ENCODE measurements at places on chromosomes 1 and 21. TPM values are rescaled to one million over a fixed set of nuclear protein-coding genes. Genes with fewer than 3 reads are reported as not detected.

DNA sequence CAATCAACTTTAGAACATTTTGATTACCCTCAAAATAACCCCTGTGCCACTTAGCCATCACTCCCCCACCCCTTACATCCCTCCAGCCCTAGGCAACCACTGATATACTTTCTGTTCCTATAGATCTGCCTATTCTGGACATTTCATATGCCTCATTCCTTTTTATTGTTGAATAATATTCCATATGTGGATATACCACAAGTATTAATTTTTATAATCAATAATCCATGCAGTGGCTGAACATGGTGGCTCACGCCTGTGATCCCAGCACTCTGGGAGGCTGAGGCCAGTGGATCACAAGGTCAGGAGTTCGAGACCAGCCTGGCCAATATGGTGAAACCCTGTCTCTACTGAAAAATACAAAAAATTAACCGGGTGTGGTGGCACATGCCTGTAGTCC is 20.1 kb upstream of the MED18 start:
- no peak overlapping the region for H3K27ac ChIP-seq
- no peaks in the 10 kb centered on the region for H3K4me1 ChIP-seq
- DNase-seq: no peak
- H3K27me3 ChIP-seq: no peaks in the 10 kb centered on the region
- H3K4me3 ChIP-seq: no peak overlapping the region
- H3K36me3 ChIP-seq: no peaks in the 10 kb centered on the region

Gene H6PD
- total RNA-seq: 10.6 TPM

- peaks cover 16% of the 10 kb centered on the region for H3K4me1 ChIP-seq
- peak overlapping the region; percentile 25 for H3K27ac ChIP-seq
- no peak for DNase-seq
Observed at GRCh38 chr21:31201548-31201947, 142.5 kb downstream of the TIAM1 start.

GRCh38 chr1:91792489-91793071 is 93.4 kb downstream of the TGFBR3 start:
- no peaks in the 10 kb centered on the region for H3K36me3 ChIP-seq
- DNase-seq: no peak
- H3K4me3 ChIP-seq: no peak overlapping the region

Gene PPP2R5A
- 57.5 TPM for total RNA-seq

DNA sequence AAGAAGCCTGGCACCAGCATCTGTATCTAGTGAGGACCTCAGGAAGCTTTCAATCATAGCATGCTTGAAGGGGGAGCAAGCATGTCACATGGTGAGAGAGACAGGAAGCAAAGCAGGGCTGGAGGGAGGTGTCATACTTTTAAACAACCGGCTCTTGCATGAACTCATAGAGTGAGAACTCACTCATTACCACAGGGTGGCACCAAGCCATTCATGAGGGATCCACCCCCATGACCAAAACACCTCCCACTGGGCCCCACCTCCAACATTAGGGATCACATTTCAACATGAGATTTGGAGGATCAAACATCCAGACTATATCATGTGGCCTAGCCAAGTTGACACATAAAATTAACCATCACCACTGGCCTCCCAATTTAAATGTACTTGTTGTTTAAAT is 125.1 kb upstream of the KCND3 start:
- H3K27ac ChIP-seq: no peak overlapping the region
- H3K36me3 ChIP-seq: no peaks in the 10 kb centered on the region
- H3K27me3 ChIP-seq: no peaks in the 10 kb centered on the region
- no peak overlapping the region for H3K4me3 ChIP-seq
- no peak for DNase-seq

DNA sequence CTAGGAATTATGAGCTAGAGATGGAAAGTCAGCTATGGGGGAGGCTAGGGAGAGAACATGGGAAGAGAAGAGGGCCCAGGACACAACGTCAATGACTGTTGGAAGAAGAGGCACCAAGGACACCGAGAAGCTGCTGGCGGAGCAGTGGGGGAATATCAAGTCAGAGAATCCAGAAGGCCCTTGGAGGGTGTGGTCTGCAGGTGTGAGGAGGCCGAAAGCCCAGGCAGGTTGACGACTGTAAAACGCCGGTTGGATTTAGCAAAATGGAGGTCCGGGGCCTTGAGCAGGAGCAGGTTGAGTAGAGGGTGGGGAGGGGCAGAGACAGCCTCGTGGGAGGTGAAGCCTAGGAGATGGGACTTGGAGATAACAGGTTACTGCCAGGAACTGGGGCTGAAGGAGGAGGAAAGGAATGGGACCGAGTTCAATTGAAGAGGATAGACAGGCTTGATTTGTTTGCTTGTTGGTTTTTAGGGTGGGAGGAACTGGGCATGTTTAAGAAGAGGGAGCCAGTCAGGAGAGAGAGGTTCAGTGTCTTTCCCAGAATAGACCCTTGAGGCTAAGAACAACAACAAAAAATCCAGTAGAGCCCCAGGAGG is 35.1 kb downstream of the EDN2 start:
- no peaks in the 10 kb centered on the region for H3K27me3 ChIP-seq
- peaks cover 41% of the 10 kb centered on the region for H3K4me1 ChIP-seq
- no peak overlapping the region for H3K27ac ChIP-seq
- no peak for DNase-seq
- H3K36me3 ChIP-seq: no peaks in the 10 kb centered on the region

Gene CCT3
- total RNA-seq: 149 TPM

GRCh38 chr21:15976807-15977206 is 247.0 kb downstream of the USP25 start:
- DNase-seq: no peak
- no peak overlapping the region for H3K4me3 ChIP-seq
- H3K27me3 ChIP-seq: no peaks in the 10 kb centered on the region
- H3K27ac ChIP-seq: no peak overlapping the region

Gene CLK2
- total RNA-seq: 21.9 TPM

DNA sequence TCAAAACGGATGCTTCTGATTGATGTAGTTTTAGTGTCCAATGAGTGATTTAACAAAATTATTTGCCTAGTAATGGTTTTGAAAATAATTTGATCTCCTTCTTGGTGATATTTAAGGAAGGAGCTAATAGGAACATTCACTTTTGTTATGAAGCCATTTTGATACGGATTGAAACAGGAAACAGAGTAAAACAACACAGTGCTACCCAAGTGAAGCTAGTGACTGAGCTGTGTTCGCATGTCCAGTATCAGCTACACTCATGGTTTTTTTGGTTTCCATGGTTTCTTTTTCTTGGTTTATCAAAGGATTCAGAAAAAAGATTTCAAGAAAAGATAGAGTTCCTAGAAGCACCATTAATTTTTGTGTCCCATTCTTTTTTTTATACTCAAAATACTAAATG is 40.1 kb upstream of the PLEKHO1 start:
- H3K27ac ChIP-seq: peak overlapping the region; percentile 19
- no peak for DNase-seq
- H3K4me3 ChIP-seq: no peak overlapping the region
- H3K36me3 ChIP-seq: no peaks in the 10 kb centered on the region
- no peaks in the 10 kb centered on the region for H3K27me3 ChIP-seq

GRCh38 chr1:2330519-2331199 is 60.7 kb downstream of the MORN1 start:
- peaks cover 50% of the 10 kb centered on the region for H3K4me1 ChIP-seq
- peak overlapping the region; percentile 78 for H3K27ac ChIP-seq
- H3K27me3 ChIP-seq: no peaks in the 10 kb centered on the region
- H3K4me3 ChIP-seq: no peak overlapping the region
- DNase-seq: no peak

DNA sequence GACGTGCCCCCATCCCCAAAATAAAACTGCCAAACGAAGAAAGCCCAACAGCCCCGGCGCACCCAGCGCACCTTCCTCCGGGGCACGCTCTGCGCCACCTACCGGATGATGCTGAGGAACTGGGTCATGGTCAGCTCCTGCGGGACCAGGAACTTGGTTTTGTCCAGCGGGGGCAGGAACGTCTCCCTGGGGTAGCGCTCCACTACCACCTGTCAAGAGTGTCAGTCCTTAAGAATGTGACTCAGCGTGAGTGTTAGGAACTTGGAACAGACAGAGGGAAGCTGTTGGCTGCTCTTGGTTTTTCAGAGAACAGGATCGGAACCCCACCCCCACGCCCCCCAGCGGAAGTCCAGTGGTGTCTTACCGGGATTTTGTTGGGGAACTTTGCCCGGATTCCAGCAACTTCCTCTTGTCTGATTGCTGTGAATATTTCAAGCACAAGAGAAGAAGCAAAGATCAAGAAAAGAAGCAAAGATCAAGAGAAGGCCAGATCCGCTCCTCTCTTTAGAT is 431 bp downstream of the MAP1LC3C start:
- peak overlapping the region; percentile 58 for H3K4me3 ChIP-seq
- H3K4me1 ChIP-seq: peaks cover 12% of the 10 kb centered on the region
- no peak overlapping the region for H3K27ac ChIP-seq
- DNase-seq: no peak
- H3K27me3 ChIP-seq: no peaks in the 10 kb centered on the region

GRCh38 chr1:204746838-204747442 is 61.4 kb upstream of the LRRN2 start:
- no peak for DNase-seq
- no peak overlapping the region for H3K27ac ChIP-seq
- H3K36me3 ChIP-seq: no peaks in the 10 kb centered on the region

- no peaks in the 10 kb centered on the region for H3K36me3 ChIP-seq
- H3K27me3 ChIP-seq: no peaks in the 10 kb centered on the region
- H3K4me1 ChIP-seq: peaks cover 78% of the 10 kb centered on the region
- H3K4me3 ChIP-seq: peak overlapping the region; percentile 1
- DNase-seq: peak; percentile 33
Observed at GRCh38 chr1:154419620-154420571, 14.8 kb downstream of the IL6R start.

DNA sequence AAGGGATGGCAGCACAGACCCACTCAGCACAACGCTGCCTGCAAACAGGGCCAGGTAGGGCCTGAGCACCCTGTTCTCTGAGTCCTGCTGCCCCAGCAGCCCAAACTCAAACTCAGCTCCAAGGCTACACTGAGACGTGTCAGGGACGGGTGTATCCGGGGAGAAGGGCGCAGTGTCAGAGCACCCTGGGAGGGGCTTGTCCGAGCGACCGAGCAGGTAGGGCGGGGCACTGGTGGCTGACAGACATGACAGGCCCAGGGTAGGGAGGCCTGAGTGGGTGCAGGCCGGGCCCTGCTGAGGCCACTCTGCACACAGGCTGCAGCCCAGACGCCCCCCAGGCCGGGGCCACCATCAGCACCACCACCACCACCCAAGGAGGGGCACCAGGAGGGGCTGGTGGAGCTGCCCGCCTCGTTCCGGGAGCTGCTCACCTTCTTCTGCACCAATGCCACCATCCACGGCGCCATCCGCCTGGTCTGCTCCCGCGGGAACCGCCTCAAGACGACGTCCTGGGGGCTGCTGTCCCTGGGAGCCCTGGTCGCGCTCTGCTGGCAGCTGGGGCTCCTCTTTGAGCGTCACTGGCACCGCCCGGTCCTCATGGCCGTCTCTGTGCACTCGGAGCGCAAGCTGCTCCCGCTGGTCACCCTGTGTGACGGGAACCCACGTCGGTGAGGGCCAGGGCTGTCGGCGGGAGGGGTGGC is 5.5 kb downstream of the SCNN1D start:
- no peak overlapping the region for H3K4me3 ChIP-seq
- peaks cover 44% of the 10 kb centered on the region for H3K27me3 ChIP-seq
- peaks cover 10% of the 10 kb centered on the region for H3K4me1 ChIP-seq
- no peaks in the 10 kb centered on the region for H3K36me3 ChIP-seq
- H3K27ac ChIP-seq: no peak overlapping the region

Gene ERICH3
- total RNA-seq: not detected

GRCh38 chr1:65063025-65063424 is 85.0 kb upstream of the AK4 start:
- no peak overlapping the region for H3K4me3 ChIP-seq
- no peak for DNase-seq
- H3K27me3 ChIP-seq: no peaks in the 10 kb centered on the region
- peaks cover 6% of the 10 kb centered on the region for H3K36me3 ChIP-seq
- H3K27ac ChIP-seq: peak overlapping the region; percentile 11

DNA sequence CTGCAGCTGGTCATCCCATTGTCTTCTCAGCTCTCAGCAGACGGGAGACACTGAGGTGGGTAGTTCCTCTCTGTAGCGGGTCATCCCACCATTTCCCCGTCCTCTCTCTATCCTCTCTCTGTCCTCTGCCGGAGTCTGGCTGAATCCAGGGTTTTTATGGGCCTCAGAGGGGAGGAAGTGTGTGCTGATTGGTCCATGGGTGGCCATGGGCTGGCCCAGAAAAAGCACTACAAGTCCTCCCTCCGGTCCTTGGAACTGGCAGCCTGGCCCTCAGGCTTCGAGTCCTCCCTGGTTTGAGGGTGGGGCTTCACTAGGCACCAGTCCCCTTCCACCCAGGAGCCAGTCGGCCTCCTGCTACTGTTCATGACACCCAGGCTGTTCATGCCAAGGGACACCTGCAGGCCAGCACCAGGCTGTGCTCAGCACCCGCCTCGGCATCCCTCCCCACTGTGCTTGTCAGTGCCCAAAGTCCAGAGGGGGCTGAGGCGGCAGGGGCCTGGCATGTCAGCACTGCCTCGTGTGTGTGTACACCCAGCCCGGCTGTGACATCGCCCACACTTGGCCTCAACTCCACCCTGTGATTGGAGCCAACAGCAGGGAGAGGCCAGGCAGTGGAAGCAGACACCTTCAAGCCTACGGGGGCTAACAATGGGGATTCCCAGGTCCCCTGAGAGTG is 23.0 kb upstream of the LRRC8C start:
- H3K27me3 ChIP-seq: no peaks in the 10 kb centered on the region
- no peak overlapping the region for H3K4me3 ChIP-seq
- H3K27ac ChIP-seq: no peak overlapping the region
- H3K4me1 ChIP-seq: peaks cover 56% of the 10 kb centered on the region
- DNase-seq: no peak

DNA sequence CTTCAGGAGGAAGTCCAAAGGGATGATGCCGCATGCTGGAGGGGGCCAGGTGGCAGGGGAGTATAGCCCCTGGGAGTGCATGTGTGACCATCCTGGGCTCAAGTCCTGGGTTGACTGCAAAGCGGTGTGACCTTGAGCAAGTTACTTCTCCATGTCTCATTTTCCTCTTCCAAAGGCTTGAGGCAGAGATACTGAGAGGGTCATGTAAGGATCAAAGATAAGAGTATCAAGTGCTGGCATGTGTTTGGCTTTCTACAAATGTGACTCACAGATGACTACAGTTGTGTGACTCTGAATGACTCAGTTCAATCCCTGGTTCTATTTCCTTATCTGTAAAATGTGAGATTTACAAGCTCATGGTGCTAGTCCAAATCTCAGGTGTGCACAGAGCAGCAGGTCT is 26.1 kb downstream of the PROK1 start:
- no peaks in the 10 kb centered on the region for H3K36me3 ChIP-seq
- no peak overlapping the region for H3K4me3 ChIP-seq
- no peaks in the 10 kb centered on the region for H3K27me3 ChIP-seq
- no peak for DNase-seq
- peaks cover 64% of the 10 kb centered on the region for H3K4me1 ChIP-seq
- H3K27ac ChIP-seq: peak overlapping the region; percentile 71

DNA sequence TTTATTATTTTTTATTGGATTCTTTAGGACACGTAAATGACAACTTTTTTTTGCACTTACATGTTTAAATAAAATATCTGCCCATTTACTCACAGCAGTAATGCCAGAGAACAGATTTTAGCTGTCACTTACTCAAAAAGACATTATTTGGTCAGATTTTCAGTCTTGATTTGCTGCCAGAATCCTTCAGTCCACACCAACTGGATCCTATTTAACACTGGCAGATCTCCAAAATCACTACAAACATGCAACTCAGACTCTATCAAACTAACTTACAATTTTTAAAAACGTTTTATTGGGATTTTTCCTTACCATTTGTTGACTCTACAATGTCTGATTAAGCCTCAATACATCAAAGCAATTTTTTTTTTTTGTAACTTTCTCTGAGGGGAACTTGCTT is 11.1 kb downstream of the ATP6V1G3 start:
- no peaks in the 10 kb centered on the region for H3K4me1 ChIP-seq
- no peak for DNase-seq
- no peak overlapping the region for H3K4me3 ChIP-seq
- no peaks in the 10 kb centered on the region for H3K27me3 ChIP-seq
- no peak overlapping the region for H3K27ac ChIP-seq

Data from esophagus squamous epithelium (tissue), 5 donors.